ENCODE measurements at places on chromosomes 7 and 10.

GRCh38 chr7:148485618-148486017 lies 104.9 kb upstream of the C7orf33 start:
- DNase-seq = no peak

DNA sequence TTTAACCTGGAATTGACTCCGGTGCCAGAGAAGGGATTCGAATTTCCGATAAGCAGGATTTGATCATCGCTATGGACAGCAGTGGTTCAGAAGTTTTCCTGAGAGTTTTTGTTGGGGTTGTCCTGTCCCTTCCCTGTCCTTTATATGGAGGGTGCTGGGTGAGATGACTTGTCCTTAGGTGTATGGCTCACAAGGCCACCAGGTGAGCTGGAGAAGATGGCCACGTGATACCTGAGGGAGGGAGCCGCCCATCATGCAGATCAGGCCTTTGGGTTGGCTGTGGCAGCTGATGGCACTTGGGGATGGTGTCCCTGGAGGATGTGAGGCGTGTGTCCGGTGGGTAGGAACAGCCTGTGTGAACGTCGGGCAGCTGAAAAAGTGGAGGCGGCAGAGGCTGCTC lies 187.7 kb downstream of the PTPN20 start:
- no peak for DNase-seq

- no peak for DNase-seq
These were observed 44.6 kb downstream of the BMS1 start for GRCh38 chr10:42827201-42827600.

- DNase-seq = no peak
These were observed 54.4 kb downstream of the KLHDC10 start for GRCh38 chr7:130124711-130125110.

- DNase-seq = no peak
These were observed 70.6 kb downstream of the KCNMA1 start for GRCh38 chr10:77566914-77567566.

- DNase-seq = no peak
These were observed 191.2 kb upstream of the MGMT start for GRCh38 chr10:129275886-129276285.

- no peak for DNase-seq
These were observed 63.8 kb upstream of the SMNDC1 start for GRCh38 chr10:110368556-110368955.

GRCh38 chr10:59654007-59654406 lies 55.6 kb downstream of the SLC16A9 start:
- no peak for DNase-seq

- DNase-seq = no peak
These were observed 103.8 kb downstream of the SORBS1 start for GRCh38 chr10:95457319-95457886.

GRCh38 chr10:60140651-60141632 lies 234.6 kb upstream of the CCDC6 start:
- no peak for DNase-seq

GRCh38 chr10:17381502-17382142 lies 72.8 kb downstream of the ST8SIA6 start:
- DNase-seq = no peak
